ENCODE measurements at places on chromosomes 16 and 17.

GRCh38 chr17:40864661-40865390, 2.2 kb downstream of the KRT12 start:
- no peak for DNase-seq

- peak; percentile 40 for DNase-seq
Observed at GRCh38 chr17:45225964-45226530, 4.4 kb downstream of the FMNL1 start.

DNA sequence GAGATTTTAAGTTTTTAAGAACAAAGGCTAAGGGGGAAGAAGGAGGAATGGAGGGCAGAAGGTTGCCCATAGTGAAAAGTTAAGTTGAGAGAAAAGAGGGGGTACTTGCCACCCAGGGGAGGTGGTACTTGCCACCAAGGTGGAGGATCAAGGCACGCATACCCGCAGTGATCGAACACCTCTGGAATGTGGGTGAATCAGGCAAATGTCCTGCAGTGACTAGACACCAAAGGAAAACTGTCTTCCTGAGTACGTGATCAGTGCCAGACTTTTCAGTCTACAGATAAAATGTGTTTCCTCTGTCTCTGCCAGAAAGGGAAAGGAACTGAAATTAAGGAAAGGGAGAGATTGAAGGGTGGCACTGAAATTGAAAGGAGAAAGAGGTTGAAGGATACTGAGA, 2285.3 kb downstream of the TP53TG3F start:
- no peak for DNase-seq

DNA sequence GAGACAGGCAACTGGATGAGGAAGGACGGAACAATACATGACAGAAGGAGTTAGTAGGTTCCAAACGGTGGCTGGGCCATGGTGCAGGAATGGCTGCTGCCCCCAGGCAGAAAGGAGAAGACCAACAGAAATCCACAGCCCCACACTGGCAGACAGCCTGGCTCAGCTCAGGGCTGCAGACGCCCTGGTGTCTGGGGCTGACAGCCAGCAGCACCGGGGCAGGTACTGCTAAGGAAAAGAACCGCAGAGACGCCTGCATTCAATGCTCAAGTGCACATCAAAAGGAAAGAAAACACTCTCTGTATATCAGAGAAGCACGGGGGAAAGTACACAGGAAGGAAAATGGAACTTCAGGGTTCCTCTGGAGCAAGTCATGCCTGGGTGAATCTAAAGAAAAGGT, 53.4 kb downstream of the GAS7 start:
- DNase-seq: no peak

GRCh38 chr16:23859713-23860269, 24.0 kb downstream of the PRKCB start:
- DNase-seq: no peak

GRCh38 chr17:7048968-7049367, 5.1 kb upstream of the SLC16A11 start:
- no peak for DNase-seq

DNA sequence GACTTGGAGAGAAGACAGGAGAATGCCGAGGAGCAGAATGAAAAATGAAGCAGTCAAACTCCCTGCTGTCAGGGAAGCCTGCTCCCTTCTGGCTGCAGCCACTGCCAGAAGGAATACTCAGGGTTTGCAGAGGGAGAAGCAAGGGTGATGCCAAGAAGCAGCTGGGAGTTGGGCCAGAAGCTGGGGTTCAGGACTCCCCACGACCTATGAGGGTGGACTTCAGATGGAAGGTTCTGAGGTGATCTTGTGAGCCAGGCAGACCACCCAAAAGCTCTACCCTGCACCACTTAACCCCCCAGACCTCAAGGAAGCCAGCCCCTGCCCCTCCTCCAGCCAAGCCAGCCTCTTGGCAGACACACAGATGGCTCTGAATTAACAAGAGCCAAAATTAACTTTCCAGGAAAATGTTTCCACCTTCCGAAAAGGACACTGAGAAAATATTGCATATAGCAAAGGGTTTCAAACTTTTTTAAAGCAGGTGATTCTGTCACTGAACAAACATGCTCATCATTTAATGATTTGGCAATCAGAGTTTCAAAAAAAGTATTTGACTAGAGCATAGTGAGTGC, 126.0 kb upstream of the ERCC4 start:
- DNase-seq: no peak

DNA sequence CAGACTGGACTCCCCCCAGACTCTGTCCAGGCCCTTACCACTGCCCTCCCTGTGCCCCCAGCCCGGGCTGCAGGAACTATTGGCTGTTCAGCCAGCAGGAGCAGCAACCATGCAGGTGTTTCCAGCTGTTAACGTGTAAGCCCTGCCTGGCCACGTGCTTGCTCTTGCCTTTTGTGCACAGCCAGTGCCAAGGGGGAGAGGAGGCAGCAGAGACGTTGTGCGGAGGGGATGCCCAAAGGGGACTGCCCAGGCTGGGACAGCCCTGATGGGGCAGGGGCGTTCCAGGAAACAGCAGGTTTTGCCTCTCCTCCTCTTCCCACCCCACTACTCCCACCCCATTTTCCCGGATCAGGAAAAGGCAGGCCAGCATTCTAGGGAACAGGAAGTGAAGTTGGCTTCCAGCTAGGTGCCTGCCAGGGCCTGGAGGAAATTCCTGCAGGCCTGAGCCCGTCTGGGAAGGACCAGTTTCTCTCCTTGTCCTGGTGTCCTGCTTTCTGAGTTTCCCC, 16.7 kb upstream of the LASP1NB start:
- no peak for DNase-seq

GRCh38 chr17:48322060-48322459, 108.0 kb downstream of the SKAP1 start:
- peak; percentile 15 for DNase-seq

DNA sequence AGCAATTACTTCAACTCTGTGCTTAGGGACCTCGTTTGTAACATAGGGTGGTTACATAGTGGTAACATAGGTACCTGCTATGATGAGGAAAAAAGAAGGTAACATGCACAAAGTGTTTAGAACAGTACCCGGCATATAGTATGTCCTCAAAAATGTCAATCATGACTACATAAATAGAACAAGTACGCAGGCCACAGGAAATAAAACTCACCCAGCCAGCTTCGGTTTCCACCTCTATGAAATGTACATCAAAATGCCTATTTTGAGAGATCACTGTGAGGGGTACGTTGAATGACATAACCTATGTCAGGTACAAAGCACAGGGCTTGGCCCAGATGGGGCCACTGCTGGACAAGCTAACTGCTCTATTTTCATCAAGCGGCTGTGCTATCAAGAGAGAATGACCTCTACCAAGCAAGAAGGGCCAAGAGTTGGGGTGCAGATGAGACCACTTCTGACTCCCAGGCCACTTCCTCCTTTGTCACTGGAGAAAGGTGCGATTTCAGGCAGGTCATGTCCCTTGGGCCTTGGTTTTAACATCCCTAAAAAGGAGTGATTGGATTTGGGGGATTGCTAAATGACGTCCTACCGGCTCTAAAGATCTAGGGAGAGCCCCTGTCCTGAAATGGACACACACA, 45.4 kb downstream of the WSB1 start:
- no peak for DNase-seq

GRCh38 chr17:33506889-33507650, 214.0 kb upstream of the ASIC2 start:
- no peak for DNase-seq

DNA sequence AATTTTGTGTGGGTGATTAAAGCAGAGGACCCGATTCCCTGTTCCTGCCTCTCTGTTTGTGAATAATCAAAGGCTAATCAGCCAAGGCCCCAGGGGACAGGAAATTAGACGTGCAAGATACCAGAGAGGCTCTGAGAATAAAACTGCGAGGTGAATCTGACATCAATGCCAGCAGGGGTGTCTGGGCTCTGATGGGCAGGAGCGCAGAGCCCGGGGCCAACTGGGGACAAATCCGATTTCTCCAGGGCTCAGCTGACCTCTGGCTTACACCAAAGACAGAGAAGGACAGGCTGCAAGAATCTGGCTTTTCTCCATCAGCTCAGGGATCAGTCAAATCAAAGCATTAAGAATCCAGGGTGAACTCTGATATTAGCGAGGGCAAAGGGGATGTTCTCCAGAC, 174.3 kb downstream of the XYLT1 start:
- no peak for DNase-seq

All from A549 (cell line).